Choroid plexus epithelial cell (primary cell): ENCODE measurements at places on chromosomes 6 and 20.
A peak's percentile ranks its signal among the peaks of the same experiment; 100 is the strongest.

DNA sequence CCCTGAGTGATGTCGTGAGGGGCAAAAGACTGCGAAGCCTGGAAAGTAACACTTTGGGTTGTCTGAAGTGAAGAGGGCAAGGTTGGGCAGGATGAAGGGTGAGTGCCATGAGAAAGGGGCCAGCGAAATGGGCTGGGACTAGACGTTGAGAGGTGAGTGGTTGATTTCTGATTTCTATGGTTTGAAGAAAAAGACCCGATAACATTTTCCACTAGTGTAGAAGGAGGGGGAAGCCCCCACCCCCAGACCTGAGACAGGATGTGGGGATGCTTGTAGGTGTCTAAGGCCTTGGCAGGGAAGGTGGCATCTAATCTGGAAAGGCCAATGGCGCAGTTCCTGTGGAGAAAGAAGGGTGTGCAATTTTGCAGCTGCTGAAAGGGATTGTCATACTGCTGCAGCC is 25.3 kb upstream of the KIF3B start:
- no peak for DNase-seq

- DNase-seq = no peak
These were observed 102.4 kb downstream of the SULF2 start for GRCh38 chr20:47682916-47683315.

DNA sequence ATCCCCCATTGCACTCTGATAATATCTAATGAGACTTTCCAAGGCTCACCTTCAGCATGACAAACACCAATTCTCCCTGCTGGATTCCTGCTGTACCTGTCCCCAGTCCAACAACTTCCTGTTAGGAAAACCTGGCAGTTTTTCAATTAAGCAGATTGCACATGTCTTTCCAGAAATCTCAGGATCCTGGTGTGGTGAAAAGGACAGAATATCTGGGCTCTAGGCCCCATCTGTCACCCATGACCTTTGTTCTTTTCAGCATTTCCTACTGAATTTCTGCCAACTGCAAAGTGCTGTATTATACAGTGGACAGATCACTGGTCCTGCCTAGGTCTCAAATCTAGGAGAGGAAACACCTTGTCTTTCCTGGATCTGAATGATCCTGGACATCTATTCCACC is 27.7 kb upstream of the DTNBP1 start:
- peak; percentile 2 for DNase-seq

DNA sequence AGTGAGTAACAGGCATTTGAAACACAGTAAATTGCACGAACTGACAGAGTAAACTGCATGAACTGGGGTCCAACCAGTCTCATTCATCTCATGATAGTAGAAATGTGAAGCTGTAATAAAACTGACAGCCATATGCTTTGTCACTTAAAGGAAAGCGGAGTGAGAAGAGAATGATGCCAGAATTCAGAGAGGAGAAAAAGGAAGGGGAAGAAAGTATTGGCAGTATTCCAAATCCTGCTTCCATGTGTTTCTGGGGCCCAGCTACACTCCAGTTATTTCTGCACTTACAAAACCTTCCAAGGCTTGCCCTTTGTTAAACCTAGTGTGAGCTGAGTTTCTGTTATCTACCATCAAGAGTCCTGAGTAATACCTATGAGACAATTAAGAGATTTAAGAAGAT is 17.2 kb downstream of the SNX14 start:
- DNase-seq = no peak

DNA sequence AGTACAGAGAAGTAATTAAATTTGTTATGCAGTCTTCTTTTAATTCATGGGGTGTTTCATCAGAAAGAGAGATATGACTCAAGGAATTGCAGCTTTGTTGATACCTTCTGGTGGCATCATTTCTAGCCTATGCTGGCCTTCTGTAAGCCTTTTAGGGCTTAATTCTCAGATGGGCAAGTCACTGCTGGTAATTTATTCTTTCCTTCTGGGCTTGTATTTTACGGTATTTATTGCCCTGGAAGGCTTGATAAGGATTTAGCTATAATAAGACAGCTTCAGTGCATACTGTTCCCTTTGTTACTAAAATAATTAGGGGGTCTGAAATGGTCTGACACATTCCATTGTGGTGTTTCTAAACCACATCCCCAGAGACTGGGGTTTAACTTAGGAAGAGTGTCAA is 57.9 kb upstream of the EMILIN3 start:
- DNase-seq = no peak
